CD4-positive, alpha-beta T cell treated with Interleukin-10 for 1 hour (primary cell): ENCODE measurements at places on chromosomes 7 and 10.

- DNase-seq, result no peak
These were observed 401.5 kb downstream of the REEP3 start for GRCh38 chr10:63922468-63923284.

DNA sequence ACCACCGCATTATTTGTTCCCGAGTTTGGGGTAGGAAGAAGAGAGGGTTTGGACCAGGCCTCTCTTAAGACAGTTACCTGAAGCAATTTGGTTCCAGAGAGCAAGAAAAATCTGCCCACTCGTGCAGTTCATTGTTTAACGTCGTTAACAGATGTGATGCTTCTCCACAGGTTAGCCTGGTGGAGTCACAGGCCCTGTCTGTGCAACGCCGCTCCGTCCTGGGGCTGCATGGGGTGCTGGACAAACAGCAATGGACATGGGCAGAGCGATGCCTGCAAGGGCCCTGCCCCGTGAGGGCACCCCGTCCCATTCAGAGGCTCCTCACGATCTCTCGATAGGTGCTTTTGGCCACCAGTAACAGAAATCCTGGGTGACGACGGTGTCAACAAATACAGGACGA is 9.7 kb downstream of the FOXL3 start:
- DNase-seq, result no peak

GRCh38 chr7:15783987-15784693 is 97.7 kb upstream of the MEOX2 start:
- DNase-seq, result no peak

- DNase-seq, result no peak
These were observed 188.4 kb upstream of the AGK start for GRCh38 chr7:141362580-141363435.

DNA sequence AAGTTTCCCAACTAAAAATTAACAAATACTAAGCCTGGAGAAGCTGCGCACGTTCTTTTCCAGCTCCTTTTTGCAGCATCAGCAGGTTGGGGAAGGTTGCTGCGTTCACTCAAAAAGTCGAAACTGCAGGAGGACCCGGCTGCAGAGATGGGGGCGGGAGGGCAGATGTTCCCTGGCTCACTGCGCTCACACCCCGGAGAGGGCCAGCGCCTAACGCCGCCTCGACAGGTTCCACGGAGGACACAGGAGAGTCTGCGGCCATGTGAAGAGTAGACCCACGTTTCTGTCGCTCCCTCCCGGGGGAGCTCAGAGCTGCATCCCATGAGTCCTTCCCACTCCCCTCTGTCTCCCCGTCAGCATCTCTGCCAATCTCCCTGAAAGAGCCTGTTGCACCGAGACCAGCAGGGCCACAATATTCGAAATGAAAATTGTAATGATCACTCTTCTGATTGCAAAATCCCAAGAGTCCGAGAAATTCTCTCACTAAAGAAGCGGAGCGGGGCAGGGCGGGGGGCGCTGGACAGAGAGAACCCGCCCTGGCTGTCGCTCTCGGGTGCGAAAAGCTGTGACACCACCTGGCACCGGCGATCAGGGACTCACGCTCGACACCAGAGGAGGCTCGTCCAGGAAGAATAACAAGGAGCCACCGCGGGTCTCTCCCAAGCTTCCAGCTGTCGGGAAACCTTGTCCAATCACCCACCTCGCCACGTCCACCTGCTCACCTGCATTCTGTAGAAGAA is 131.5 kb upstream of the PFKP start:
- no peak for DNase-seq

- no peak for DNase-seq
These were observed 181.0 kb downstream of the ELFN1 start for GRCh38 chr7:1850976-1851571.

- peak; percentile 83 for DNase-seq
These were observed 9.9 kb downstream of the ZNF365 start for GRCh38 chr10:62384057-62384446.

DNA sequence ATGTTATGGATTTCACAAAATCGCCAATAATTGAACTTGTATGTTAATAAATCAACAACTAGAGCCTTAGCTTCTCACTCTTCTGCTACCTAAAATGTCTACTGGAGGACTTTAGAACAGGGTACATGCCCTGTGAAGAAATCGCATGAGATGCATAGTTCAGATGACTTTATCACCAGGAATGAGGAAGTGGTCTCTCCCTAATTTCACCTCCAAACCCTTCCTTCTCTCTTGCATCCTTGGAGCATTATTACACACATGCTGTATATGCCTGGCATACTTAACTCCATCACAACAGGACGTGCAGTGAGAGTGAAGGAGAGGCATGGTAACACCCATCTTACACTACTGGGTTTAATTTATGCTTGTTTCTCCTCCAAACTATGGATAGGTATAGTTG is 27.8 kb downstream of the RHEB start:
- DNase-seq, result no peak
